ENCODE measurements at places on chromosomes 1 and 21.

DNA sequence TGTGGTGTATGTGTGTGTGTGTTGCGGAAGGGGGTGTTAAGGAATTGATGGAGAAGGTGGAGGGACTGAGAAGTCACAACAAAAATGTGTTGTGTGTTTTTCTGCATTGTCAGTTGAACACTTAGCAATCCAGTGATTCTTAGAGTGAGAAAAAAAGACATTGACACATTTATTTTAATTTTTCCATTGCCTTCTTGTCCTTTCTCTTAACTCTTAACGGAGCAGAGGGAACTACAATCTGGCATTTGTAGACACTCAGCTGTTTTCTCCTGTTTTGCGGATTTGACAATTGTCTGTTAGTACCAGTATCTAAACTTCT, 725 bp downstream of the C1orf53 start:
- DNase-seq, result no peak

DNA sequence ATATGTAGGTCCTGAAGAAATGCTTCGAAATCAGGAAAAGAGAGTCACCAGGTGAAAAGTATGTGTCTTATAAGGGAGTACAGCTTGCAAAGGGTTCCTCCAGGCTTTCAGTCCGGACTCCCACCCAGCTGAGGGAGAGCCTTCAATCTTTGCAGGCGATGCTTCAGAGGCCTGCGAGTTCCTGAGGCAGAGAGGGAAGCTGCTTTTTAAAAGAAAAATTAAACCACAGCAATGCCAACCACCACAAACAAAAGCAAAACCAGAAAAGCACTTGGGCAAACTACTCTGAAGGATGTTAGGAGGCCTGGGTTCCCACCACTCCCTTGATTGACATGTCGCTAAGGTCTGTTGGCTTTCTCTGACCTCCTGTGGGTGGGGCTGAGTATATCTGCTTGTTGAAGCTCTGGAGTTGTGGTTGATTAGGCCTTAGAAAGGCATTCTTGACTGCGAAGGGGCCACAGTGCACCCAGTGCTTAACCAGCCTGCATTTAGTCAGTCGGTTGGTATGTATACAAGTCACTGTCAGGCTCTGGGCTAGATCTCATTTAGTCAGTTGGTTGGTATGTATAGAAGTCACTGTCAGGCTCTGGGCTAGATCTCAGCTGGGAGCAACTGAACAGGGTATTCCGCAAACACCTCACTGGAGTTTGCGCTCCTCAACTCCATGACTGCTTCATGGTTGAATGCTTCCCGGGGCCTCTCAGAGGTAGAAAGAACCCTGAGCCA, 1.2 kb downstream of the NIPAL3 start:
- peak; percentile 51 for DNase-seq

DNA sequence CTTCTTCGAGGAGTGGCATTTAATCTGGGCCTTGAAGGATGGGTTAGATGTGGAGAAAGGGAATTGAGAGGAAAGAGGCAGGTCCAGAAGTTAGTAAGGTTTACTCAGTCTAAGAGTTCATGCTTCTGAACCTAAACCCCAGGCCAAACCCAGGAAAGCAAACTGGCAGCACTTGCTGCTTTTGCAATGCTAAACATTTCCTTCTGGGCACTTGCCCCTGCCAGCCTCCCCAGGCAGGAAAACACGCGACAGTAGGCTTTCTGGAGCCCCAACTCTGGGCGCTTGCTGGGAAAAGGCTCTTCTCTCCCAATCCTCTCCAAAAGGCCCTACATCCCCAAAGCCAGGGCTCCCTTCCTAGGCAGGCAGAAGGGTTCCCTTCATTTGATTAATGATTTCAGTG, 2.5 kb downstream of the OLFML2B start:
- no peak for DNase-seq

DNA sequence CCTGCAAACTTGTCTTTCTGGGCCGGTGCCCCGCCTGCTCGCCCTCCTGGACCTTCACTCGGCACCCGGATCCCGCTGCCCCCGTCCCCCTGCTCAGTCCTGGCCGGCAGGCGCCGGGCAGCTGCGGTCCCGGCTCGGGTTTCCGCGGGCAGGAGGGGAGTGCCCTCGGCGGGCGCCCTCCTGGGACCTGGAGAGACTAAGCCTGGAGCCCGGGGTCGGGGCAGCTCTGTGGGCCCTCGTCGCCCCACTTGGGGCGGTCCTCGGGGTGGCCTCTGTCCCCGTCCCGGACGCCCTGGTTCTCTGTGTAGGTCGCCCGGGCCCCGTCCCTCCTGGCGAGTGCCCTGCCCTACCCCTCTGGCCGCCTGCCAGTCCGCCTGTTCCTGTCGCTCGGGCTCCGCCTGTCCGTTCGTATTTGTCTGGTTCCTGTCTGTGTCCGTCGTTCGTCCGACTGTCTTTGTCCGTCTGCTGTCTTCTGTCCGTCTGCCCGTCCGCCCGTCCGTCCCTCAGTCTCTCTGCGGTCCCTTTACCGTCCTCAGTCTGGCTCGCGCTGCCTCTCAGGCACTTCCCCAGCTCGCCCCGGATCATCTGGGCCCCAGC, 490 bp downstream of the SERINC2 start:
- DNase-seq, result no peak

GRCh38 chr1:31609514-31610118, 7.9 kb upstream of the HCRTR1 start:
- no peak for DNase-seq

GRCh38 chr1:56297904-56298303, 281.5 kb downstream of the PLPP3 start:
- DNase-seq, result no peak
